Stomach (tissue), 19 donors: ENCODE measurements at places on chromosomes 7 and 10. TPM values are rescaled to one million over a fixed set of nuclear protein-coding genes. Genes with fewer than 3 reads are reported as not detected.

PRTFDC1 gene
- 4.9 TPM for total RNA-seq

CPED1 gene
- total RNA-seq, result 58.7 TPM

CNPY1 gene
- not detected for total RNA-seq

BRI3 gene
- 54.8 TPM for total RNA-seq

LIPM gene
- not detected for total RNA-seq

NUPR2 gene
- total RNA-seq, result not detected

FAM221A gene
- total RNA-seq, result 37.1 TPM

MYO1G gene
- 4.0 TPM for total RNA-seq

ACTL6B gene
- total RNA-seq, result not detected

ALOX5 gene
- total RNA-seq, result 18.1 TPM

CCDC172 gene
- total RNA-seq, result not detected

- no peaks in the 10 kb centered on the region for H3K4me1 ChIP-seq
- H3K27ac ChIP-seq, result no peak overlapping the region
- no peaks in the 10 kb centered on the region for H3K36me3 ChIP-seq
- no peak overlapping the region for H3K4me3 ChIP-seq
Observed at GRCh38 chr10:117581961-117582360, 39.4 kb downstream of the EMX2 start.

DNA sequence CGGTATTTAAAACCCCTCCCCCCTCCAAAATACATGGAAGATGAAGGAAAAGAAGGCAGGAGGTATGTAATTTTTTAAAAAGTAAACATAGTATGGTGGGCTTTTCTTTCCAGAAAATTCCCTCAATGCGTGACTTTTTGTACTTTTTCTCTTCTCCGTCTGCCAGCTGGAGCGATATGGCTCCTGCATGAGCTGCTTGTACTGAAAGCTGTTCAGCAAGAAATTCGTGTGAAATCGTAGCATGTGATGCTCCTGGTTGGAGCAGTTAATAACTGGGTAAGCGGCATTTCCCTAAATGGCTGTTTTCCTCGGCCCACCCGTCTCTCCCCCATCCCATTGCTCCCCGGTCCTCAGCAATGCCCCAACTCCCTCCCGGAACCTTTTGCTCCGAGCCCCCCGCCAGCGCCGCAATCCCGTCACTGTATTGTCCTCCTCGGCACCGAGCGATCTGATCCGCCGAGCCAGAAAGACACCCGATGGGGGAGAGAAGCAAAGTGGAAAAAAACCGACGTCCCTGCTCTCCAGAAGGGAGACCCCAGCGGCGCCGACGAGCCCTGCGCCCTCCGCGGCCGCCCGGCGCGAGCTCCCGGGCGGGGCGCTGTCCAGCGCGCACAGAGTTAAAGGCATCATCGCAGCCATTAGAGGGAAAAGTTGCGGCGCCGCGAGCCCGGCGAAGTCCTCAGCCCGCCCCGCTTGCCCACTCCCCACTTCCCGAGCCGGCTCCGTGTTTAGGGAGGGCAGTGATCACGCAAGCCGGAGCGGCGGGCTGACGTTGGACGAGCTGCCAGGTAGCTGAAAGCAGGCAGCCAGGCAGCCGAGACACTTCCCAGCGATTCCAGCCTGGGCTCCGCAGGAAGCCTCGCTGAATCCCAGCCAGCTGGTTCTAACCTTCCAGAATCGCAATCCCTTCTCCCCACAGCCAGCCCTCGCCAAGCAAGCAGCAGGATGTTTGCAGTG is at the start of gene VSTM2A:
Gene VSTM2A (plus strand): TSS at position 707 of the 957 bp plus-strand sequence. CDS start 356 bp downstream, outside the sequence.
- peaks cover 43% of the 10 kb centered on the region for H3K27me3 ChIP-seq
- peak; percentile 69 for DNase-seq
- H3K4me1 ChIP-seq, result peaks cover 39% of the 10 kb centered on the region

DNA sequence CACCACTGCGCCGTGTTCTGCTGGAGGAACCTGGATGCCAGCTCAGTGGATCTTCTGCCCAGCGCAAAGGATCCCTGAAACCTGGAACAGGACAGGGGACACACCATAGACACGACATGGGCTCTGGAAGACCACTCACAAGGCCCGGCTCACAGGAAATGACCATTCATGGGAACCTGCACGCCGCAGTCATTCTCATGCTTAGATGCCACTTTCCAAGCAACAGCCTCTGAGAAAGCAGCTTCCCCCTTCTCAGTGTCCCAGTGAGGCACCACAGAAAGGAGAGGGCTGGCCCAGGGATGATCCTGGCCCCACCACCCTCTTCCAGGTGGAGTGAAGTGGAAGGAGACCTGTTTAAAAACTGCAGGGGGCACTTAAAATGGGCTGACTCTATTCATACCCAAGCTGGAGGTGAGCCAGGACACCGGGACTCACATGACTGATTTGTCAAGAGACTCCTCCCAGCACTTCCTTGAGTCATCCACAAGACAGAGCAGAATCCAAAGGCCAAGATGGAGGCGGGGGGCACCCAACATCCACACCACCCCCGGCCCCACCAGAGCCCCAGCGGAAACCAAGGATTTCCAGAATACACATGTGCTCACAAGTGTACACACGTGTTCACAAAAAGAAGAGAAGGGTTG is 11.2 kb downstream of the CTBP2 start:
- peak overlapping the region; percentile 34 for H3K27ac ChIP-seq
- no peaks in the 10 kb centered on the region for H3K27me3 ChIP-seq
- no peaks in the 10 kb centered on the region for H3K36me3 ChIP-seq
- H3K4me1 ChIP-seq, result peaks cover 100% of the 10 kb centered on the region

GRCh38 chr7:15925608-15926007 is 239.1 kb upstream of the MEOX2 start:
- H3K4me1 ChIP-seq, result no peaks in the 10 kb centered on the region
- H3K36me3 ChIP-seq, result no peaks in the 10 kb centered on the region
- no peak for DNase-seq
- no peak overlapping the region for H3K4me3 ChIP-seq
- H3K27ac ChIP-seq, result no peak overlapping the region

DNA sequence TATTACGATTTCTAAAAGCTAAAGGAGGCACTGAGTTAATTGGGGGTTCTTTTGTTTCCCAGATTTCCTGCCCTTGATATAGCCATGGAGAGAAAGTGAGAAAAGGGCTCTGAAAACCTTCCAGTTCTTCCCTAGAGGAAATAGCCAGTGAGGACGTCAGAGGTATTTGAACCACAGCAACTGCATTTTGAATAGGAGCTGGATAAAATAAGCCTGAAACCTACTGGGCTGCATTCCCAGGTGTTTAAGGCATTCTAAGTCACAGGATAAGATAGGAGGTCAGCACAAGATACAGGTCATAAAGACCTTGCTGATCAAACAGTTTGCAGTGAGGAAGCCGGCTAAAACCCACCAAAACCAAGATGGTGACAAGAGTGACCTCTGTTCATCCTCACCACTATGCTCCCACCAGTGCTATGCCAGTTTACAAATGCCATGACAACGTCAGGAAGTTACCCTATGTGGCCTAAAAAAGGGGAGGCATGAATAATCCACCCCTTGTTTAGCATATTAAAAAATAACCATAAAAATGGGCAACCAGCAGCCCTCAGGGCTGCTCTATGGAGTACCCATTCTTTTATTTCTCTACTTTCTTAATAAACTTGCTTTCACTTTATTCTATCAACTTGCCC is 85.1 kb upstream of the FRMD4A start:
- no peaks in the 10 kb centered on the region for H3K4me1 ChIP-seq
- H3K4me3 ChIP-seq, result no peak overlapping the region
- H3K36me3 ChIP-seq, result no peaks in the 10 kb centered on the region
- no peak overlapping the region for H3K27ac ChIP-seq
- peaks cover 4% of the 10 kb centered on the region for H3K27me3 ChIP-seq

GRCh38 chr10:118698421-118698820 is 56.3 kb downstream of the CACUL1 start:
- no peak overlapping the region for H3K27ac ChIP-seq
- no peaks in the 10 kb centered on the region for H3K4me1 ChIP-seq
- no peak overlapping the region for H3K4me3 ChIP-seq
- peaks cover 24% of the 10 kb centered on the region for H3K36me3 ChIP-seq
- DNase-seq, result peak; percentile 74
- H3K27me3 ChIP-seq, result no peaks in the 10 kb centered on the region

- no peaks in the 10 kb centered on the region for H3K4me1 ChIP-seq
- no peak overlapping the region for H3K4me3 ChIP-seq
- no peak for DNase-seq
- H3K36me3 ChIP-seq, result no peaks in the 10 kb centered on the region
Observed at GRCh38 chr7:101559586-101559985, 69.5 kb downstream of the MYL10 start.

DNA sequence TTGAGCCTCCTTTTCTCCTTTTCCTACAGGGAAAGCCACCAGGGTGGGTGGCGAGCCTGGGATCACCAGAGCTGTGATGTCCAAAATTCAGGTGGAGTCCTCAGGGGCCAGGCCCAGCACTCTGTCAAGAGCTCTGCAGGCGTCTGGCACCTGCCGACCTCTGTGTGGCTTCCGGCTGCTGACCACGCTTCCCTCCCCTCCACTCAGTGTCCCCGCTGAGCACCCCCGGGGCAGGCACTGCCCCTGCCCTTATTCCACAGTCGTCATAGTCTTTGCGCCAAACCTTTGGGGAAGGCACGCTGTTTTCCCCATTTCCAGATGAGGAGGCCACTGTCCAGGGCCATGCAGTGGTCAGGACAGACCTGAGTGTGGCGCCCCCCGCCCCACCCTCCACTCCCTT is 7.5 kb downstream of the MTG1 start:
- H3K27ac ChIP-seq, result no peak overlapping the region
- peaks cover 96% of the 10 kb centered on the region for H3K36me3 ChIP-seq
- H3K27me3 ChIP-seq, result no peaks in the 10 kb centered on the region
- peaks cover 11% of the 10 kb centered on the region for H3K4me1 ChIP-seq
- DNase-seq, result no peak

DNA sequence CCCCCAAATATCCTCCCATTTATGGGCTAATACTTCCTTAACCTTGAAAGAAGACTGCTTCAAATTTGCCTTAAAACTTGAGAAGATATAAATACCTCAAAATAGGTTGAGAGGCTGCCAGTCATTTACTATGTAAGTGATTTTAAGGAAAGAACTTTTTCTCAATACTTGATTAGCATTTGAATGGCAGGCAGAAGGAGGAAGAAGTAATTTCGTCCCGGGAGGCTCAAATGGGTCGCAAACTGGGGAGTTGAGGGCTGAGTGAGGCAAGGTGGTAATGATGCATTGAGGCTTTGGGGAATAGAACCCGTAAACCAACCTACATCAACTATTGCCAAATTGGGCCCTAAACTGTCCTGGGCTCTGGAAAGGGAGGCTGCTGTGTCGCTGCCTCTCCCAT is 11.1 kb downstream of the CAMK1D start:
- H3K27me3 ChIP-seq, result peaks cover 6% of the 10 kb centered on the region
- no peak overlapping the region for H3K27ac ChIP-seq
- H3K4me3 ChIP-seq, result no peak overlapping the region
- DNase-seq, result no peak
